NCI-H524 (cell line): ENCODE measurements at places on chromosomes 16 and 17.

GRCh38 chr17:8843344-8843743 is 24.1 kb downstream of the PIK3R6 start:
- DNase-seq: no peak

DNA sequence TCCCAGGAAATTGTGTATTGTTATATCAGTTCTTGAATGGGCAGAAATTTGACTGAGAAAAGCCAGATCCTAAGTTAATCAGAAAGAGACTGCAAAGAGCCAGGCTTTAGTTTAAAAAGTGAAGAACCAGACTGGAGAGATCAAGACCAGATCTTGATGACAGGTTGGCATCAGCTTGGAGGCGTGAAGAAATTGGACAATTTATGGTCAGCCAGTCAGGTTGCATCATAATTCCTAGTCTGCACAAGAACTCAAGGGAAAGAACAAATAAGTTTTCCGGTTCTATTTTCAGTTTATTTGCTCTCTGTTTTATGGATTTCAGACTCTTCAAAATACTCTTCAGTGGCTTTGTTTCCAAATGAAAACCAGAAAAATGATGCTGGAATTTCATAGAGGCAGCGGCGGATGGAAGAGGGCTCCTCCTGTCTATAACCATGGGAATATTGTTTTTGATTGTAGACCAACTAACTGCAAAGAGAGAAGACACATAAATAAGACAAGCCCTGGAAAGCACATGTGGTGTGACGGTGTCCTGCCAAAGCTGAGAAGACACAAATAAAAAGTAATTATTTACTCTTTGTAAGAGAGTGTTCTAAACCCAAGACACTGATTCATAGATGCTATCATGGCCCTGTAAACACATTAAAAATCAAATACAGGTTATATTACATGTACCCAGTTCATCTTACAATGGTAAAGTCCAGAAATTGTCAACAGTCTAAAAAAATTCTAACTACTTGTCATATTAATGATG is 91.7 kb downstream of the PCTP start:
- DNase-seq: no peak

GRCh38 chr16:49675413-49675812 is 180.5 kb downstream of the ZNF423 start:
- DNase-seq: no peak

GRCh38 chr16:30875871-30876801 is 17.7 kb downstream of the BCL7C start:
- no peak for DNase-seq

- no peak for DNase-seq
Observed at GRCh38 chr17:28364665-28365363, at the start of gene SEBOX. TSS of gene SEBOX (minus strand) at chr17:28365199. CDS start at chr17:28365151, 48 bp downstream.

GRCh38 chr17:39011907-39012468 is 44.8 kb upstream of the FBXO47 start:
- peak; percentile 19 for DNase-seq

- DNase-seq: peak; percentile 2
Observed at GRCh38 chr17:13640551-13640950, 38.8 kb upstream of the HS3ST3A1 start.

- no peak for DNase-seq
Observed at GRCh38 chr17:77405867-77406732, 265.3 kb downstream of the SEC14L1 start.

GRCh38 chr17:45338023-45338781 is 21.4 kb upstream of the MAP3K14 start:
- no peak for DNase-seq

GRCh38 chr16:57630407-57630797 is 2.0 kb downstream of the ADGRG1 start:
- no peak for DNase-seq

- no peak for DNase-seq
Observed at GRCh38 chr17:82374626-82375331, 3.2 kb downstream of the UTS2R start.

GRCh38 chr17:49762151-49762941 is 1.6 kb downstream of the FAM117A start:
- DNase-seq: no peak

GRCh38 chr17:35291802-35292201 is 48.9 kb downstream of the SLFN5 start:
- no peak for DNase-seq

DNA sequence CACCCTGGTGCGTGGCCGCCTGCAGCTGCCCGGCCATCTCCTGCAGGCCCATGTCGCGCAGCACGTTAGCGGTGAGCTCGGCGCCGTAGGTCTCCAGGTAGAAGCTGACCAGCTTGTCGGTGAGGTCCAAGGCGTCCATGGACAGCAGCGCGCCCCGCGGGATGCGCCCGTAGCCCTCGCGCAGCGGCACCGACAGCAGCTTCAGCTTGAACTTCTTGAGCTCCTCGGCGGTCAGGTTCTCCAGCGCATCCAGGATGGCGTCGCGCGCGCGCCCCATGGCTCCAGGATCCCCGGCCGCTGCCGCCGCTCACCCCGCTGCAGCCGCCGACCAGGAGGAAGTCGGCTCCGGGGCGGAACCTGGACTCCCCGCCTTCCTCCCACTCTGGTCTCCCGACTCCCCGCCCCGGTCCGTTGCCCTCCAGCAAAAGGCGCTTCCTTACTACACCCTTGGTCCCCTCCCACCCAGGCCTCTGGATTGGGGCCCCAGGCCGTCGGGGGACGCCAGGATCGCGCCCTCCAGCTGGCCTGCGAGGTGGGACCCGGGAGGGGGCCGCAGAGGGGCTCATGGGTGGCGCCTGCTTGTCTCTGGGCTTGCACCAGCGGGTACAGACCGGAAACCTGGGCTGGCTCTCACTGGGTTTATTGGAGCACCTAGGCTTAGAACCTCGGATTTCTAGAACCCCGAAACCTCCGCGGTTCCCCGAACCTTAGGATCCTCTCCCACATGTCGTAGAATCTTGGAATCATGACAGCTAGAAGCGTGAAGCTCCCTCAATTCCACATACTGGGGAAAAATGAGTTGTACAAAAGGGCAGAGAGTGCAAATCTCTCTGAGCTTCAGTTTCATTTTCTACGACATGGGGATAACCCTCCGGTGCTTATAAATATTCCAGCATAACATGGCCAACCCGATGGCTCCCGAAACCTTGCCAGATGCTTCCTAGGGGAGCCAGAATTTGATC is at the start of gene PYCARD:
Gene PYCARD (minus strand): TSS at position 347 of the 962 bp plus-strand sequence. CDS start 70 bp downstream, at position 277.
- no peak for DNase-seq

GRCh38 chr16:55471448-55472097 is 7.4 kb upstream of the MMP2 start:
- DNase-seq: no peak

- DNase-seq: peak; percentile 85
Observed at GRCh38 chr16:1182950-1183907, 30.3 kb downstream of the CACNA1H start.

- DNase-seq: no peak
Observed at GRCh38 chr17:47778184-47778635, 43.4 kb downstream of the OSBPL7 start.

DNA sequence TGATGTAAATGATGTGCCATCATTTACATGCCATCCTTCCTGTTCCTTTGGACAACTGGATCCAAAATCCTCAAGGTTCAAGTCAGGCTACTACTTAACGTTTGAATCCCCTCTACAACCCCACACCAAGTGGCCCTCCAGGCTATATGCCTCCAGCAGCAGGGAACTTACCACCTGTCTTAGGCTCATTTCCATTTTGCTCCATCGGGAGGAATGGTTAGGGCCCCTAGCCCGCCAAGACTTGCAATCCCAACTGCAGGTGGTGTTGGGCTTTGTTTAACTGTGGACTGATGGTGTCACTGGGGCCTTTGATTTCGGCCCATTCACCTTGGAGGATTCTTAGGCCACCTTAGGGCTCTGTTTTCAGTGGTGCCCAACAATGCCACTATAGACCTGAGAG is 9.7 kb downstream of the HNF1B start:
- DNase-seq: no peak

GRCh38 chr17:7557775-7558543 is 591 bp upstream of the TNFSF13 start:
- DNase-seq: no peak
